ENCODE measurements at places on chromosomes 7 and 10.

DNA sequence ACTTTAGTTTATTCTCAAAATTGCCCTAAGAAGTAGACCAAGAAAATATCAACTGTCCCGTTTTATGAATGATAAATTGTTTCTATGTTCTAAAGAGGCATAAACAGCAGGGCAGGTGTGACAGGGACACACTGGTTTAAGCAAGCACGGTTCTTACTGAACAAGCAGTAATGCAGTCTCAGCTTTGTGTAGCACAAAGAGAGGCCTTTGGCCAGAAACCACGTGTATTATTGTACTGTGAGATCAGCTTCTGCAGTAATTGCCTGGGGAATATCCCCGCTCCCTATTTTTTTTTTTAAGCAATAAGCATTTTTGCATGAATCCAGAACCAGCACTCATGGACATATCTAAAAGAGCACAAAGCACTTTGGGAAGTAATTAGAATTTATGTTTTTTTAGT lies 255.4 kb downstream of the WDR11 start:
- no peak for DNase-seq

DNA sequence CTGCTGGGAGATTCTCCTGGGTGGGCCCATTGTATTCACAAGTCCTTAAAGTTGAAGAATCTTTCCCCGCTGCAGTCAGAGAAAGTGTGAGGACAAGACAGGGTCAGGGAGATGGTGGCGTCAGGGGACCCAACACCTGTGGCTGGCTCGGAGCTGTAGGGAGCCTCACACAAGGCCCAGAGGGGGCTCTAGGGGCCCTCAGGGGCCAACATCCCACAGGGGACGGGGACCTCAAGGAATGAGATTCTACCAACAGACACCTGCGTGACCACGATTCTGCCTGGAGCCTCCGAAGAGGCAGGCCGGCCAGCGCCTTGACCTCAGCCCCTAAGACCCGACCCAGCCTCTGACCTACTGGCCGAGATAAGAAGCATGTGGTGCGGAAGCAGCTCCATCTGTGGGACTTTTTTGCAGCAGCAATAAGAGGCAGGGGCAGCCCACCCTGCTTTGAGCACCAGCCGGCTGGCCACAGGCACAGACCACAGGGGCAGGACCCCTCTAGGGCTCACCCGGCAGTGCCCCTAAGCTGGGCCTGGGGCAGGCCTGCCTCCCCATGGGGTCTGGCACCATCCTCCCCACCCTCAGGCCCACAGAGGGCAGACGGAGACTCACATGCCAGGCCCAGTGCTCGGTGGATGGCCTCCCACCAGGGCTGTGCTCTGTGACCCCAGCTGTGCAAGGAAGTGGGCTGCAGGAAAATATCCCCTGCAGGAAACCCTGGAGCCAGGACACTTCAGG lies 13.2 kb downstream of the RASGEF1A start:
- DNase-seq: no peak

DNA sequence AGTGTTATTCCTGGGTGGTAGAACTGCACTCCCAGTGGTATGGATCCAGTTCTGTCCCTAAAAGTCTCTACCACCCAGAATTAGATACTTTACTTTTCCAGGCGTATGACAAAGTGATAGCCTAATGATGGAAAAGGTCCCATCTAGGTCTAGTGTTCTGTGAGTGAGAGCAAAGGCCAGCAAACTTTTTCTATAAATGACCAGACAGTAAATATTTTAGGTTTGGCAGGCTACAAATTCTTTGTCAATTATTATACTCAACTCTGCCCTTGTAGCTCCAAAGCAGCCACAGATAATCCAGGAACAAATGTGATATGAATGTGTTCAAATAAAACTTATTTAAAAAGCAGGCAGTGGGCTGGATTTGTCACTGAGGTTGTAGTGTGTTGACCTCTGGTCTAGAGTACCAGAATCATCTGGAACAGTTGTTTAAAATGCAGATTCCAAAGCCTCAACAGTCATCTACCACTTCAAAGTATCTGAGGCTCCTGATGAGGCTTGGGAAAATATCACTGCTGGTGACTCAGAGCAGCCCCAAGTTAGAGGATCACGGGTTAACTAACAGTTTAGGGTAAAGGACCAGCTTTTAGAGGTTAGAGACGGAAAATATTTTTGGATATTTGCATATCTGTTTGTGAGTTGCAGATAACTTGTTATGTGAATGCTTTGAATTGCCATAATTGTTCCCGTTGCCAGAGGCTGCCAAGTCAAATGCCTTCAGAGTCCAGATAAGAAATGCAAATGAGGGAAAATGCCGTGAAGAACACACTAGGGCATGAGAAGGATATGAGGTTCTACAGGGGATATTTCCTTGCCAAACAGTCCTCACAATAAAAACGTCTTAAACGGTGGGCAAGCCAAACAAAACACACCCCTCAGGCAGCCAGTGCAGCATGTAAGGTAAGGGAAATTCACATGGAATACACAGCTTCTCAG lies 19.4 kb downstream of the NRAP start:
- no peak for DNase-seq

- DNase-seq: no peak
Measured at GRCh38 chr10:46525824-46526681, 30.4 kb downstream of the GPRIN2 start.
